ENCODE measurements at places on chromosomes 2 and 18. TPM values are rescaled to one million over a fixed set of nuclear protein-coding genes. Genes with fewer than 3 reads are reported as not detected.

Gene TUBA4B
- 0.61 TPM for polyA plus RNA-seq

Gene GRB14
- polyA plus RNA-seq: 47.5 TPM

Gene CHST9
- 4.3 TPM for polyA plus RNA-seq

Gene LDLRAD4
- polyA plus RNA-seq: 10.9 TPM

Gene CCBE1
- polyA plus RNA-seq: 26.4 TPM

Gene AGXT
- polyA plus RNA-seq: not detected

Gene STEAP3
- polyA plus RNA-seq: 1.6 TPM

Gene CPSF3
- polyA plus RNA-seq: 63.4 TPM

Gene NPHP1
- 23.9 TPM for polyA plus RNA-seq

Gene SULT1C4
- polyA plus RNA-seq: 45.9 TPM

Gene HAAO
- 36.3 TPM for polyA plus RNA-seq

Gene PIEZO2
- polyA plus RNA-seq: 14.7 TPM

Gene MFSD2B
- 4.9 TPM for polyA plus RNA-seq

- DNase-seq: no peak
These were observed 912.6 kb upstream of the FSHR start for GRCh38 chr2:50066873-50067272.

- no peak for DNase-seq
These were observed 44.0 kb downstream of the E2F6 start for GRCh38 chr2:11421863-11422490.

DNA sequence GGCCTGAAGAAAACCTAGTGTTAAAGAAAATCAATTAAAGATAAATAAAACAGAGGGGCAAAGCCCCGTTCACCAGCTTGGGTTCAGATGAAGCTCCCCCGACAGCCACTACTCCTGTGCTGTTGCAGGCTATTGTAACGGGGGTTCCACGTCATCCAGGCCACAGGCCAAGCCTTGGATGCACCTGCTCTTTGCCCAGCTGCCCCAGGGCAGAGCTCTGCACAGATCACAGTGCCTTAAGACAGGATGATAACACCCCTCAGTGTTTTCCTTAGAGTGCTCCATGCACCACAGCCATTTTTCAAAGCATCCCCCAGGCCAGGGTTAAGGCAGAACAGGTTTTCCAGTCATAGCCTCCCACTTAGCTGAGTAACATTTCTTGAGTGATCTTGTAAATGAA is 32.0 kb downstream of the FASTKD2 start:
- no peak for DNase-seq

DNA sequence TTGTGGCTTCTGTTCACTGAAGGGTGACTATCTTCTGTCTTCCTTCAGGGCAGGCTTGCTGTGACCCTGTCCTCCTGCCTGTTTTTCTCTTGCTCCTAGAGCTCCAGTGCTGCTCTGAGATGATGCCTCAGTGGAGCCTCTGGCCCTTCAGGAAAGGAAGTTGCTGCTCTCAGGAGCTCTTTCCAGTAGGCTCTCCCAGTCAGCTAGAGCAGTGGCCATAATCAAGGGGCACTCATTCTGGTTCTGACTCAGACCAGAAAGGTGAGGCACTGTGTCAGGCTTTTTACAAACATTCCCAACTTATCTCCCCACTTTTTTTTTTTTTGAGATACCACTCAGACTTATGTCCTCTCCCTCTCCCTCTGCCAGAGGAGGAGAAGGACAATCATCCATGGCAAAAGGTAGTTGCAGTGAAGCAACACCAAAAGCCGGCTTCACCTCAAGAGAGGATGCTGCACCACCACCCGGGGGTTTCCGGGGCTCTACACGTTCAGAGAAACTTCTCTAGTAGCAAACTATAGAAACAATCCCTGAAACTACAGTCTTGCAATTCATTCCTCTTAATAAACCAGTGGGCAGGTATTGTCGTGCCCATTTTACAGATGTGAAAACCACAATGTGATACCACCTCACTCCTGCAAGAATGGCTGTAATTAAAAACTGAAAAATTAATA is 115.4 kb downstream of the ACTR3 start:
- DNase-seq: no peak

DNA sequence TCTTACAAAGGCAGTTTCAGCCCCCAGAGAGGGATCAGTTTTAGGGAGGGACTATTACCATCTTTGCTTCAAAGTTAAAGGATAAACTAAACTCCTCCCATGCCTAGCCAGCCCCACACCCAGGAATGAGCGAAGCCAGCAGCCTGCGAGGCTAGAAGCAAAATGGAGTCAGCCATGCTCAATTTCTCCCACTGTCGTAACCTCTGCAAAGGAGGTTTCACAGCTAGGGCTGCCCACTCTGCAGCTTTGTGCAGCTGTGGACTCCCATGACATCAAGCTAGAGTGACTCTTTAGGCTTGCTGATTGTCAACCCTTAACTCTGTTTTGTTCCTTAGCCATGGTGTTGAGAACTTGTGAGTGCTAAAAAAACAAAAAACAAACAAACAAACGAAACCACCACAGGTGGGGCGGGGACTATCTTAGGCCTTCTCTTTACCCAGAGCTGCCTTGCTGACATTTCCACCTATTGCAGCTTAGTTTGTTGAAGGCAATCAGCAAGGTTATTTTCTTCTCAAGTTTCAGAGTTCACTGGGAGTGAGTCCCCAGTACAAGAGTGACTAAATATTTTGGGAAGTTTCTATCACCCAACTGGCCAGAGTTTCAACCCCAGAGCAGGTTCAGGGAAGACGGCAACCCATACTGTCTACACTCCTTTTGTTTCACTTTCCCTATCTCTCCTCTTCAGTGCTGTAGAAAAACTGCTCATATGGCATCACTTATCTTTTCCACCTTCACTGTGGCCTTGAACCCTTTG is 592.1 kb downstream of the XIRP2 start:
- no peak for DNase-seq

DNA sequence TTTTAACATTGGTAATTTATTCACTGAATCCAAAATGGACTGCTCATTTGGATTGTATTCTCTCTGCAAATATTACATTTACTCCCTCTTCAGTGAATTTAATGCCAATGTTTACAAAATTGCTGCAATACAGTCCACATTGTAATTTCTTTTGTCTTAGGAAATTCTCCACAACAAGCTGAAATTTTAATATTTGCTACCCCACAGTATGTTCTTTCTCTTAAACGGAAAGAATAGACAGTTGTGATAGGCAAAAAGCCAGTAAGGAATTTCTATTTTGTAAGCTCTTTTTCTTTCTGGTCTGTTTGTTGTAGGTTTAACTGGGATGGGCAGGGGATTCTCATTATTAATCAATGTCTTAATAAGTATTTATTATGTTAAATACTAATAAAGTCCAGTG is 92.0 kb downstream of the CSRNP3 start:
- no peak for DNase-seq

GRCh38 chr2:588074-588645 is 89.0 kb downstream of the TMEM18 start:
- DNase-seq: no peak

- no peak for DNase-seq
These were observed 39.0 kb upstream of the SIX3 start for GRCh38 chr2:44902217-44903137.

- no peak for DNase-seq
These were observed 128.4 kb downstream of the GALNT3 start for GRCh38 chr2:165665614-165666013.

DNA sequence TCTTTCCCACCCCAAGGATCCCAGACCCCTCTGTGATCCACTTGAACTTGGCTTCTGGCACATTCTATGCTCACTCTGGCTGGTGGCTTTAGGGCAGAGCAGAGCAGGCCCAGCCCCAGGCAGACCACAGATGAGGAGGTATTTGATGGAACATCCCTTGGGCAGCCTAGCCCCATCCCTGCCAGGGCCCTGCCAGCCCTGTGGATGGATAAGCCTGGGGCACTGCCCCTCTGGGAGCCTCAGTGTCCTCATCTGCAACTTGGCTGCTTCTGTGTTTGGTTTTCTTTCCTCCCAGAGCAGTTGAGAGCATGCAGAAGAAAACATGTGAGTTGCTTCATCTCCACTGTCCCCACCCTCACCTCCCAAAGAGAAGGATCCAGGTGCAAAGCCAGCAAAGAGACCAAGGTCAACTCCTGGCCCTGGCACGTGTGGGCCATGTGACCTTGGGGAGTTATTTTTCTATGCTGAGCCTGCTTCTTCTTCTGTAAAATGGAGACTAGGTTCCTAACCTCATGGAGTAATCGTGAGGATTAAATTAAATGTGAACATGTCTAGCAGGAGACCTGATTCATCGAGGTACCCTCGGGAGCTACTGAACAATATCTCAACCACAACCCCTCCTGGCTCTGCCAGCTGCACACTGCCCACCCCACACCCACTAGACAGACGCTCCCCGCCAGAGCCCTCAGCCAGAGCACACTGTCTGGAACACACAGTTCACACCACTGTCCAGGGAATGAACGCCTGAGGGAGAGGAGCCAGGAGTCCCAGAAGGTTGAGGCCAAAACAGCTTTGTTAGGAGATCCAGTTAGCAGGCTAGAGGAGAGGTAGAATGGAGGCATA is 14.6 kb upstream of the TNS1 start:
- no peak for DNase-seq

- DNase-seq: no peak
These were observed 360.3 kb downstream of the CLIP4 start for GRCh38 chr2:29475499-29475898.

- DNase-seq: no peak
These were observed 706 bp downstream of the AGPS start for GRCh38 chr2:177393203-177393755.

GRCh38 chr18:37441821-37442220 is 123.8 kb downstream of the CELF4 start:
- DNase-seq: no peak

DNA sequence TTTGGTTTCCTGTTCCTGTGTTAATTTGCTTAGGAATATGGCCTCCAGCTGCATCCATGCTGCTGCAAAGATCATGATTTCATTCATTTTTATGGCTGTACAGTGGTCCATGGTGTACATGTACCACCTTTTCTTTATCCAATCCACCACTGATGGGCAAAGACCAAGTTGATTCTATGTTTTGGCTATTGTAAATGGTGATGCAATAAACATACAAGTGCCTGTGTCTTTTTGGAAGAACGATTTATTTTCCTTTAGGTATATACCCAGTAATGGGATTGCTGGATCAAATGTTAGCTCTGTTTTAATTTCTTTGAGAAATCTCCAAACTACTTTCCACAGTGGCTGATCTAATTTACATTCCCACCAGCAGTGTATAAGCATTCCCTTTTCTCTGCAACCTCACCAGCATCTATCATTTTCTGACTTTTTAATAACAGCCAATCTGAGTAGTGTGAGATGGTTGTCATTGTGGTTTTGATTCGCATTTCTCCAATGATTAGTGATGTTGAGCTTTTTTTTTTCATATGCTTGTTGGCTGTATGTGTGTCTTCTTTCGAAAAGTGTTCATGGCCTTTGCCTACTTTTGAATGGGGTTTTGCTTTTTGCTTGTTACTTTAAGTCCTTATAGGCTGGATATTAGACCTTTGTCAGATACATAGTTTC is 19.4 kb downstream of the EXOC6B start:
- DNase-seq: no peak

DNA sequence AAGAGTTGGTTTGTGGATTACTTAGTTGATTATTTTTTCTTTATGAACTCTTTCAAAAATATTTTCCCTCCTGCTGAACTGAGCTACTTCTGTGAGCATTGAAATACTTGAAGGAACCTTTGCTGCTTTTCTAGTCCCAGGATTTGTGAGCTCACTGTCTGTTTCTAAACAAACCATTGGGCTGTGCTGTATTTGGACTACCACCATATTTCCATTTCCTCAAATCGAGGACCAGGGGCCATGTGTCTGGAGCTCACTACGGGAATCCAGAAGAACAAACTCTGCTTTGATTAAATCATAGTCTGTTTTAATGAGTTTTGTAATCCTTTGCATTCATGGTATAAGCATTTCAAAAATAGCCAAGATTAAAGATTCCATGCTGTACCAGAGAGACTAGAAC is 1.3 kb downstream of the MRPL33 start:
- no peak for DNase-seq

DNA sequence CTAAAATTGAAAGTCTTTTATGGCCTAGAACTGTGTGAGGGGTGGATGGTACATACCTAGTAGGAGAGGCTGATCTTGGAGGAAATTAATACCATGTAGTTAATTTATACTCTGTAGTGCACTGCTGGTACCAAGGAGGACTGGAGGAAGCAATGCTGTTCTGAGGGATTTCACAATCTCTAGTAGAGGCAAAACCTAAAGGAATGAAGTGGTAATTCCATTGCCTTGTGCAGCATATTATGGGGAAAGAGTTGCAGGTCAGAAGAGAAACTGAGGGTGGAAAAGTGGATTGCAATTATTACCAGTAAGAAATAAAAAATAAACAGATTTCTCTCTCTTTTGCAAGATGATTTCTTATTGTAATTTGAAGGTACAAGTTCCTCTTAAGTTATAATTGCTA is 2.2 kb downstream of the ABI2 start:
- DNase-seq: no peak

DNA sequence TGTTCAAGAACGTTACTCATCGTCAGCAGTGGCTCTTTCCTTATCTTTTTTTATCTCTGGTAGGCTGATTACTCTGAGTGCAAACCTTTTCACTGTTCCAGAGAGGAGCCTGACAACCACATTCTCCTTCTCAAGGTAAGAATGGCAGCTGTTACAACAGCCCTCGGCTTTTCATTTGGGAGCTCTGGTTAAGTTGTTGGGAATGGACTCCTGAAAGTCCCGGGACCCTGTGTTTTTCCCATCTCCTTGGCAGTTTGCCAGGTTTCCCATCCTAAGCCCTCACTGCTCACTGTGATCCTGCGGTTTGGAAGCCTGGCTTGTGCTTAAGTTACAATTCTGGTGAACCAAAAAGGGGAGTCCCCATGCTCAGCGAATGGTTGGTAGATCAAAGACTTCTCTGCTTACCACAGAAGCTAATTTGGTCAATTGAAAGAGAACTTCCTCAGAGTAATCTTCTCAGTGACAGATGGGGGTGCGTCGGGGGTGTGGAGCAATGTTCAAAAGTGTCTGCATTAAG is 122.3 kb downstream of the LYPD6B start:
- no peak for DNase-seq

GRCh38 chr2:214730800-214731407 is 78.6 kb downstream of the BARD1 start:
- DNase-seq: no peak

DNA sequence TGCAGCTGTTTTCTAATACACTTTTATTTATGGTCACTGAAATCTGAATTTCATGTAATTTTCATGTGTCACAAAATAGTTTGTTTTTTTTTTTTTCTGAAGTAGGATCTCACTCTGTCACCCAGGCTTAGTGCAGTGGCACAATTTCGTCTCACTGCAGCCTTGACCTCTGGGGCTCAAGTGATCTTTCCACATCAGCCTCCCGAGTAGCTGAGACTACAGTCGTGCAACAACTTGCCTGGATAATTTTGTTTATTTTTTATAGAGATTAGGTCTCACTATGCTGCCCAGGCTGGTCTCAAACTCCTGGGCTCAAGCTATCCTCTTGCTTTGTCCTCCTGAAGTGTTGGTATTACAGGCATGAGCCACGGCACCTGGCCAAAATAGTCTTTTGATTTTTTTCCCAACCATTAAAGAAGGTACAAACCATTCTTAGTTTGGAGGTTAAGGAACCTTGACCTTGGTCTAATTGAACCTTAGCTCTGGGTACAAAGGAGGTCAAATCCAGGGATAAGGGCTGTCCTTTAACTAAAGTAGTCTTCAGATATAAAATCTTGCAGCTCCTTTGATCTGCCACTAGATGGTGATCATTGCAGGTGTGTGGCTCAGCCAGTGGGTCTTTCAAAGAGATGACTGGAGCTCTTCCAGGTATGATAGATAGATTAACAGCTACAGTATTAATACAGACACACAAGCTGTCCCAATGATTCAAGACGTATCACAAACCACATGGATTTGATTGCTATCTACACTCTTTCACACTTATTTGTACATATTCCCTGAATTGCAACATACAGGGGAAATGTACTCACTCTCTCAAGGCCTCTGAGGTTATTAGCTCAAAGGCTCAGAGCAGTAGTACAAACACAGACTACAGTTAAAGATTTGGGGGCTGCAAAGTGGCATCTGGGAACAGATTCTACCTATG is 4.7 kb upstream of the KRCC1 start:
- no peak for DNase-seq
